ENCODE measurements at places on chromosomes 12 and 14. TPM values are rescaled to one million over a fixed set of nuclear protein-coding genes. Genes with fewer than 3 reads are reported as not detected.

DNA sequence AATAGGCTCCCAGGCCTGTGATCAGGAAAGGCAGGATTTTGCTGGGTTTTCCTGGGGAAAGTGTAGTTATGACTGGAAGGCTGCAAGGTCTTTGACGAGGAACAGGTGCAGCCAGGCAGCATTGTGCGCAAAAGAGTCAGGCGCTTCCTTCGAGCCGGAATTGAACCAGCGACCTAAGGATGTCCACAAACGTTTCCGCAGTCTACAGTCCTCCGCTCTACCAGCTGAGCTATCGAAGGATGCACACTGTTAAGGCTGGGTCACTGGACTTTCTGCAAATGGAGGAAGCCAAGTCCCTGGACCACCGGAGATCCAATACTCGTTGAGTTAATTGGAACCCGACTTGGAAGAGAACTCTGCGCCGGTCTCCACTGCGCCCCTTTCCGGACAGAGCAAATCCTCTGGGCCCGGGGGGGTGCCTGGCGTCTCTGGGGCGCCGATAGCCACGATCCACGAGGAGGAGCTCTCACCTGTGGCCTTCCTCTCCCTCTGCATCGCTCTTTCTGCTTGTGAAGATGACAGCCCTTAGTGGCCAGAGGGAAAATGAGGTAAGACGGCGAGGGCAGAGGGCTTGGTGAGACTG lies 18.4 kb upstream of the OR6S1 start:
- no peak for DNase-seq

DNA sequence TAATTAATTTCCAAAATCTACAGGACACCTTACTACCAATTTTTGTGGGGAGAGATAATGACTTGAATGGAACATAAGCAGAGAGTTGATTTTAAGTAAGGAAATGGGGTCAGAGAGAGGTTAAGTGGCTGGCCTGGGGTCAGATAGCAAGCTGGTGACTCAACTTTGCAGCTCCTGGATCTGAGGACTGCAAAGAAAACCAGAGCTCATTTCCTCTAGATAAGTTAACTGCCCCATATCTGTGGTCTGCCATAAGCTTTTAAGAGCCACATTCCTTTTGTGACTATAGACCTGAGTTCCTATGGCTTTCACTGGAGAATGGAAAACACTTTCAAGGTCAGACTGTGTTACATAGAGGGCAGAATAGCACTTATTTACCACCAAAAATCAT lies 201.2 kb upstream of the PRICKLE1 start:
- DNase-seq: peak; percentile 18

DNA sequence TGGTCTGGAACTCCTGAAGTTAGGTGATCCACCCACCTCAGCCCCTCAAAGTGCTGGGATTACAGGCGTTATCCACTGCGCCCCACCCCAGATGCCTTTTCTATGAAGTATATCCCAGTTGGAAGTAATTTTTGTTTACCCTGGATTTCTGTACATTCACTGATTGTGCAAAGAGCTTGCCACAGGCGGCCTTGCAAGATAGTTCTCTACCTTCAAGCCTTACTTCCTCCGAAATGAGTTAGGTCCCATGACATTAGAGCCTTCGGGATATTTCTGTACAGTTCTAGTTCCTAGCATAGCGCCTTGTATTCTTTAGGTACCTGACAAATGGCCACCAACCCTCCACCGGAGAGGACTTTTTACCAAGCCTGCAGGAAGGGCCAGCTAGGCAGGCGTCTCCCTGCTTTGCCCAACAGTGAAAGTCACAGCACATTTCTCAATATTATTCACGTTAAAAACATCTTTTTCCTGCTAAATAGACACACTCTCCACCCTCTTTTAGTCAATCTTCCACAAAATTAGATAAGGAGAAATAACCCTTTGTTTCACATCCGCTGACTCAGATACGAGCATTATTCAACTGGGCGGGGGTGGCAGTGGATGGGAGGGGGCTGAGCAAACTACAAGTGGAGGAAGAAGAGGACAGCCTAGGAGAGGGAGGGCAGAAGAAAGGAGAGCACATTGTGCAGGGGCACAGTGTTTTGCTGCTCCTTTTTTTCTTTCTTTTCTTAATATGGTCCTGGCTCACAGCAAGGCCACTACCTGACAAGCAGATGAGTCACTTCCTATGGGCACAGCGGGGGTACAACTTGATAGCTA lies 40.0 kb upstream of the CAPRIN2 start:
- DNase-seq: no peak

DNA sequence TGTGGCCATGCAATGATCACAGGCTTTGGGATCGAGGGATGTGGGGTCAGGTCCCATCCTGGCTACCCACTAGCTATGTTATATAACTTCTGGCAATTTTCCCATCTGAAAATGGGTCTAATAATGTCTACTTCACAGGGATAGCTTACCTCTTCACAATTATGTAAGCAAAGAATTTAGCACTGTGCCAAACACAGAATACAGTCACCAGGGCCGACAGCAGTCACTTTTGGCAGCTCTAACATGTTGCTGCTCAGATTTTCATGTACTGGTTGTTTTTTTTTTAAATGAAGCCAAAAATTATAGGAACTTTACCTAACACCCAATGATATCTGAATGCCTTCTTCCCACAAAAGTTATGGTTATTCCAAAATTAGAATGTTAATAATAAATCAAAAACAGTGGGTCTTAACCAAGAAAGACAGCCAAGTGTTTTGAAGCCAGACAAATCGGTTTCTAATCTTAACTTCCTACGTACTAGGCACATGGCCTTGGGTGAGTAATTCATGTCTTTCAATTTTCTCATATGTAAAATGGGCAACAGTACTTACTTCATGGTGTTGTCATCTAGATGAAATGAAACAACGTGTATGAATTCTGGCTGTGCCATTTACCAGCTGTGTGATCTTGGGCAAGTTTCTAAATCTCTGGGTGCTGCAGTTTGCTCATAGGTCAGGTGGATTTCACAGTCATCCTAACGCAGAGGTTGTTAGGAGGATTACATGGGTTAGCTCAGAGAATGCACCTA lies 13.0 kb upstream of the PCED1B start:
- DNase-seq: no peak

DNA sequence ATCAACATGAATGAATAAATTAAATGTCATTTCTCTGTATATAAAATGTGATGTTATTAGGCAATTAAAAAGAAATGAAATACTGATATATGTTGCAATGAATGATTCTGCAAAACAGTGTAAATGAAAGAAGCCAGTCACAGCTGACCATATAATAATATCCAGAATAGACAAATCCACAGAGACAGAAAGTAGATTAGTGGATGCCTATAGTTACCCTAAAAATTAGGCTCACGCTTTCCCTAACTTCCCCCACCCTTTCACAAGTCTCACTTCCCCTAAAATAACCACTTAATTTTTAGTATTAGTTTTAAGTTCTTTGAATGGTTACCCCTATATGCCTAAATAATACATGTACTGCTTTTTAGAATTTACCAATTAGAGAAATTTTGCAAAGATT lies 348.9 kb upstream of the FAR2 start:
- no peak for DNase-seq

- DNase-seq: no peak
These were observed 1.7 kb upstream of the PAPLN start for GRCh38 chr14:73235531-73236155.

- DNase-seq: no peak
These were observed 1.3 kb downstream of the RNASE6 start for GRCh38 chr14:20782280-20782890.

GRCh38 chr12:103691063-103691462 lies 104.0 kb downstream of the STAB2 start:
- DNase-seq: no peak

GRCh38 chr12:130715150-130715997 lies 725 bp downstream of the RIMBP2 start:
- DNase-seq: no peak

GRCh38 chr14:39641224-39641623 lies 209.0 kb upstream of the FBXO33 start:
- DNase-seq: no peak

DNA sequence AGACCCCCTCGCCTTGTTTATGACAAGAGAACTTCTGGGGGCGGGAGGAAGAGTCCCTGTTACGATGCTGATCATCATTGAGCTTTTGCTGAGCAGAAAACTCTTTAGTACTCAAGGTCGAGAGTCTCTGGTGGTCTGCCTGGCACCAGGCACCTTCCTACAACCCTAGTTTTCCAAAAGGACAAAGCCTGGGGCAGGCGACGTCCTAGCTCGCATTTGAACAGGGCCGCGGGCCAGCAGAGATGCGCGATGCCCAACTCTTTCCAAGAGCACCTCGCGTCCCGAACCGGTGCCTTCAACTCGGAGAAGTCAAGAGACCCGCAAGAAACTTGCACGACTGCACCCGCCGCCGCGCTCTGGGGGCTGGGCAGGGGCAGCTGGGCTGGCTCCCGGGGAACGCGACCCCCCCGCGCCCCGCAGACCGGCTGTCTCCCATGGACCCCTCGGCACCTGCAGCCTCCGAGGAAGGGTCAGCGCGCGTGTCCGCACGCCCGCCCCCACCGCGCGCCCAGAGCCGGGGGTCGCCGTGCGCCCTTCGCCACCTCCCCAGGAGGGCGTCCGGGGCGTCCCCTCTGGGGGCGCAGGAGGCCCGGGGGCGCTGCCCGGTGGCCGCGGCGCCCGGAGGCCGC lies 377 bp upstream of the BCL7A start:
- DNase-seq: peak; percentile 34

DNA sequence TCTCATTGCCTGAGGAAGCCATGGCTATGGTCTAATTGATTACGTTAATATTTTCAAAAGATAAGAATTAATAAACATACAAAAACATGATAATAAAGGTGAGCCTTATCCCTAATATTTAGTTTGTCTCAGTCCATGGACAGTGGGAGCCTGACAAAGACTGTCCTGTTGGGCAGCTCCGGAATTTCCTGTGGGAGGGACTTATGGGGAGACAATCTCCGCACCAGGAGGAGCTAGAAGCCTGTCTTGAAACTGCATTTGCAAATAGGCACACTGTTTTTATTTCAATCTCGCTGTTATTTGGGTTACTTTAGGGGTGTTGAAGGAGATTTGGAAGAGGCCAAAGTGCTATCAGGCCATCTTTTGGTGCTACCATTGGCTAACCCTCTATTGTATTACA lies 50.8 kb upstream of the ZDHHC17 start:
- DNase-seq: no peak

GRCh38 chr12:130457215-130457614 lies 119.5 kb downstream of the PIWIL1 start:
- DNase-seq: no peak

DNA sequence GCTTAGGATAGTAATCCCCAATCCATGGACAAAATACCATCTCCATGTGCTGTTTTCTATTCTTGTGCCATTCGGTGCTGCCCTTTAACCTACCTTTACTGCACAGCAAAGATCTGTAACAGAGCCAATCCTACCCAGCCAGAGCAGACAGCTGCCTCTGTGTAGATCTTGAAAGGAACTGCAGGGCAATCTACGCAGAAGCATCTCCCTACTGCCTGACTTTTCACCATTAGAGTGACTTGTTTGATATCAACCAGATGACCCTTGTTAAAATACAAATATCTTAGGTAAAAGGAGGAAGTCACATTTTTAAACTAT lies 33.9 kb upstream of the PPM1A start:
- no peak for DNase-seq

- no peak for DNase-seq
These were observed 26.6 kb downstream of the ASCL4 start for GRCh38 chr12:107801150-107801549.

DNA sequence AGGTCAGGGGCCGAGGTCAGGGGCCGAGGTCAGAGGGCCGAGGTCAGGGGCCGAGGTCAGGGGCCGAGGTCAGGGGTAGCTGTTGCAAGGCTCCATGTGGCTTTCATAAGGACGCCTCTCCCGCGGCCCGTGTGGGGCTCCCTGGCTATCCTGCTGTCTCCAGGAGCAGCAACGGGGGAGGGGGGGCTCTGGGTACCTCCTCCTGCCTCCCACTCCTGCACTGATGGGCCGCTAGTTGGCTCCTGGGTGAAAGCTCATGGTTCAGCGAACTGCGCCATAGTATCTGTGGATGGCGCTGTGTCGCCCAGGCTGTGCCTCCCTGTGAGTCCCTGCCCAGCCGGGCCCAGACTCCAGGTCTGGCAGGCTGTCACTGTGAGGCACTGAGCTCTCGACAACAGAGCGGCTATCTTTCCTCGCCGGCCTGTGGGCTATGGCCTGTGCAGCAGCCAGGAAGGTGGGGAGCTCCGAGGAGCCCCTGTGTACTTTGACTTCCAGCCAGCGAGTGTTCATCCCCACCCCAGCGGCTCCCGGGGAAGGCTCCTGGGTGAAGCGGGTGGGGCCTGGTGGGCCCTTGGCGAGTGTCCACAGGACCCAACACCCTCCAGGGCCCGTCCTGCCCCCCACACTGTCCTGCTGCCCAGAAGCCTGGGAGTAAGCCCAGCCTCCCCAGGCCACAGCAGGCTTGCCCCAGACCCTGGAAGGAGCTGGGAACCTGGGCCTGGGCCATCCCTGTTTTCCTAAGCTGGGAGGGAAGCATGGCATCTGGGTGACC lies 8.1 kb downstream of the RFLNA start:
- no peak for DNase-seq

DNA sequence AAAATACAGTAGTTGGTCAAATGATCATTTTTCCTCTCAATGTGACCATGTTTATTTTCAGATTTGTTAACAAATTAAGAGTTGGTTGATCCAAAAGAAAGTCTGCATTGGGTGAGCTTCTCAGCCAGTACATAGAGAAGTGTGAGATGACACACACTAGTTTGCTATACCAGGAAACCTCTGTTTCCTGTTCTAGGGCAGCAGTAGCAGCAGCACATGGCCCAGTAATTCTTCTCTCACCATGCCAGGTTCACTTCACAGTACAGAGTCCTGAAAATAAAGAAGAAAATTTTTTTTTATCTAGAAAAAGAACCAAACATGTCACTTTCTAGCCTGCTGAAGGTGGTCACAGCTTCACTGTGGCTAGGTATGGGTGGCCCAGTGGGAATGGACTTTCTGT lies 250.2 kb upstream of the OR4E1 start:
- DNase-seq: no peak

- DNase-seq: no peak
These were observed 55.7 kb downstream of the TRIM9 start for GRCh38 chr14:51039252-51039651.

DNA sequence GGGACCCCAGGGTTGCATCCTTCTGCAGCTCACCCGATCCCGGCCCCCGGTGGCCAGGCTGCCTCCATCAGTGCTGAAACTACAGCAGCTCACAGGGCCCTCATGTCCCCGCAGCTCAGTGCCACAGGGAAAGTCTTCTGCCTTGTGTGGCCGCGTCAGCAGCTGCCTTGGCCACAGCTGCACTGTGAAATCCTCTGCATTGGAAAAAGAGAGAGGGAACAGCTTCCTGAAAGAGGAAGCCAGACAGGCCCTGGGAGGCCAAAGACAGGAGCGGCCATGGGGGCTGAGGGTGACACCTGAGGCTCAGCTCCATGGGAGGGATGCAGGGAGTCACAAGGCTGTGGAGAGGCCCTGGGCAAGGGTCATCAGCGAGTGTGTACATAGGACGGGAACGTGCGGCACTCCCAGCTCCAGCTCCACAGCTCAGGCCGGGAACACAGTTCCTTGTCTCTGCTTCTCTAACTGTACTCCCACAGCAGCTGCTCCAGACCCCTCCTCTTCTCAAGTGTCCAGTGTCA lies 32.7 kb downstream of the PARP2 start:
- DNase-seq: no peak

The LALBA gene
- total RNA-seq: not detected

The CIROP gene
- not detected for total RNA-seq

The ACOT6 gene
- not detected for total RNA-seq

The BRF1 gene
- total RNA-seq: 51.1 TPM

The AQP6 gene
- 0.21 TPM for total RNA-seq

The USP44 gene
- total RNA-seq: 20.0 TPM

The FAM90A1 gene
- not detected for total RNA-seq
